ENCODE measurements at places on chromosomes 3 and 15.

DNA sequence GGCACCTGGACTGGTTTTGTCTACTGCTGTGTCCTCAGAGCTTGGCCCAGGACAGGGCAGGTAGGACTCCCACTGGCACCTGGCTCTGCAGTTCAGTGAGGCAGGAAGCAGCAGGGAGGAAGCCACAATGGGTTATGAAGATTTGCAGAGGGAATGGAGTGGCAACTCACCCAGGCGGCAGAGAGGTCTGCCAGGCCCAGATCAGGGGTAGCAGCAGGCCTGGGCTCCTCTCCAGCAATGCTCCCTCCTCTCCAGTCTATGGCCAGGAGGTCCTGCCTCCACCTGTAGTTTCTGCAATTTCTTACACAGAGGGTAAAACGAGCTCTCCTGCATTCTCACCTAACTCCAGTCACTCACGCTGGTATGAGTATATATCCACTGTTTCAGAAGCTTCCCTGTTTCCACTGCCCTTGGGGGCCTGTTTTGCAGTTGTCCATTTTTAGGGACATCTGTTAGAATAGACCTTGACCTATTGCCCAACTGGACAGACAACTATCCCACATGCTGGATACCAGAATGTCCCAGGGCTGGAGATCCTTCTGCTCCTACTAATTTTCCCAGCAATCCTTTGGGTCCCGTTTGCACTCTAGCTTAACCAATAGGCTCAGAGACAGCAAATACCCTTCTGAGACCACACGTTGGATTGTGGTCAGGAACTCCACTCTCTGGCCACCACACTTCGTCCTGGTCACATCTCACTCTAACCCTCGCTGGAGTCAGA lies 35.2 kb downstream of the HMCES start:
- DNase-seq, result no peak

DNA sequence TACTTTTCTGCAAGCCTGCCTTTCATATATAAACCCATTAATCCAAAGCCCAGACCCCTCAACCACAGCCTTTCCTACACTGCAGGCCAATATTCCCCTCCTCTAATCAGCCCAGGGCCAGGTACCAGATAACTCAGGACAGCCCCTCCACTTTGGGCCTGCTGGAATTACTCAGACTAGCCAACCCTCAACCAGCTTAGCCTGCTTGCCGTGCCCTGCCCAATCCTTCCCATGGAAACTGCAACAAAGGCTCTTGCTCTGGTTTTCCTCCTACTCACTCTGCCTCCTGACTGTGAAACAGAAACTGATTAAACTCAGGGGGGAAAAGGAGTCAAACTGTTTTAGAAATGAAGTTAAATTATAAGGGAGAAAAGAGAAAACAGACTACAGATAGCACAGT lies 248.1 kb downstream of the KLF13 start:
- DNase-seq, result no peak

DNA sequence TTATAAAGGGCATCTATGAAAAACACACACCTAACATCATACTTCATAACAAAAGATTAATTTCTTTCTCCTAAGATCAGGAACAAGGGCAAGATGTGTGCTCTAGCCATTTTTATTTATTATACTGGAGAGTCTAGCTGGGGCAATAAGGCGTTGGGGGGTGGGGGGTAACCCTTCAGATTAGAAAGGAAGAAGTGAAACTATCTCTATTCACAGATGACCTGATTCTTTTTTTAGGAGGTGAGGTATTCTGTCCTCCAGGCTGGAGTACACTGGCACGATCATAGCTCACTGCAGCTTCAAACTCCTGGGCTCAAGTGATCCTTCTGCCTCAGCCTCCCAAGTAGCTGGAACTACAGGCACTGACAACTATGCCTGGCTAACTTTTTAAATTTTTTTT lies 89.5 kb upstream of the MANF start:
- DNase-seq, result no peak

DNA sequence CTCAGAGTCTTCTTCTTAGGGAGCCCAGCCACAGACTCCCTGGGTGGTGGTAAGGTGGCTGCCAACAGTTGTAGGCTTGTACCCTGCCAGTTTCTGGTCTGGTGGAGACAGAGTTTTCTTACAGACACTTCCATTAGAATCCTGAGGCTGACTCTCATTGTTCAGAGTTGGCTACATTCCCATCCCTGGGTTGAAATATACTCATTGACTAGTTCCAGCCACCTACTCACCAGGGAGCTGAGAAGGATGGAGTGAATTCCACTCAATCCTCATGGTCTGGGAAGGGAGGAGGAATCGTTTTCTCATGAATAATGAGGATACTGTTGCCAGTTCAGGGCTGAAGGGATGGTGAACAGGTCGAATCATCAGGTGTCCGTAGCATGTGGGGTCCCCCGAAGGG lies 226.5 kb upstream of the PROK2 start:
- no peak for DNase-seq

GRCh38 chr15:52097180-52097579 lies 15.4 kb downstream of the BCL2L10 start:
- no peak for DNase-seq

DNA sequence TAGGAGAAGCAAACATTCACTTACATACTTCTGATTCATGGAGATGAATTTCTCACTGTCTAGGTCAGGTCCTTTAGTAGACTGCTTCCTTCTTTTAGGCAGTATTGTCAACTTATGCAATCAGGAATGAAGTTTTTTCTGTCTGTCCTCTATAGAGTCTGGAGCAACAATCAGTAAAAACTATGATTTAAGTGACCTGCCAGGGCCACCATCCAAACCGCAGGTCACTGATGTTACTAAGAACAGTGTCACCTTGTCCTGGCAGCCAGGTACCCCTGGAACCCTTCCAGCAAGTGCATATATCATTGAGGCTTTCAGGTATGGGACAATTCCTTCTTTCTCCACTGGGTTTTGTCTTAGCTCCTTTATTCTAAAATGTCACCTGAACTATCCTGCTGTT lies 523.1 kb downstream of the ROBO2 start:
- no peak for DNase-seq

- no peak for DNase-seq
These were observed 28.6 kb downstream of the SLC27A2 start for GRCh38 chr15:50210462-50211157.

GRCh38 chr3:120364821-120365220 lies 15.7 kb upstream of the LRRC58 start:
- no peak for DNase-seq

DNA sequence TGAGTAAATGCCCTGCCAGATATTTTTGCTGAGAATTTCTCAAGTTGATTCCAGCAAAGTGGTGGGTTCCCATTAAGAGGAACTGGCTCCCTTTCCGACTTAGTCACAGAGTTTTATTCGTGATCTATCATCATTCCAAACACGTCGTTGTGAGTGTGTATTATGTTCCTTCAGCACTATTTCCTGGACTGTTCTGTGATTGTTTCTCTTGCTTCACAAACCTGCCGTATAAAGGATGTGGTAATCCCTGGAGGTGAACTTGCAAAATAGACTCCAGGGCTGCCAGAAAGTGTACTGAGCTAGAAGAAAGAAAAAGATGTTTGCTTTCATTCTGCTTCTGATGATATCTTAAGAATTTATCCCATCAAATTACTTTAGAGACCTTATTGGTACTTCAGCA lies 14.5 kb upstream of the CAPN3 start:
- no peak for DNase-seq

DNA sequence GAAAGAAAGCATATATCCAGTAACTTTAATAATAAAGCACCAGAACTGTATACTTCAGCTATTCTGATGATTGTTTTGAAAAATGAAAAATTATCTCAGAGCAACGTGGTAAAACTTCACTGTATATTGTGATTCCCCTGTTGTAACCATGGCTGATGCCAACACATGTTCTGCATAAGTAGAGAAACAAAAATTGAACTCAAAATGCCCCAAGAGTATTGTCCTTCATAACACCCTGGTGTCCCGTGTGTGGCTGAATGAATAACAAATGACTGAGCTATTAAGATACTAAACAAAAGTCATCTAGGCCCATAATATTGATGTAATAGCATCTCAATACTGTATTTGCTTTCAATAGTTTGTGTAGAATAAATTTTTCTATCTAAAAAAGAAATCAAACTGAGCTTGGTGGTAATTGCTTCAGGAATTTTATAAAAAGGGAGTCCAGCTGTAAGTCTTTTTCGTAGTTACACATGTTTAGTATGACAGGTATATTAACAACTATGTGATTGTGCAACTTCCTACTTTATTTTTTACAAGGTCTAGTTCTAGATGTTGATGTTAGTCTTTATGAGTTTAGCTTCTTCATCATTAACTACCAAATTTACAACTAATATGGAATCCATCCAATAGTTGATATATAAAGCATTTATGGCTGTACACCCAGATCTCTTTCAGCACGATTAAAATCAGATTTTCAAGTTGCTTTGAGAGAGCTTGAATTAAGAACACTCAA lies 623.8 kb upstream of the AGTR1 start:
- DNase-seq, result no peak

Measured in effector CD4-positive, alpha-beta T cell (primary cell).